ENCODE measurements at places on chromosomes 5 and 9. TPM values are rescaled to one million over a fixed set of nuclear protein-coding genes. Genes with fewer than 3 reads are reported as not detected.

Gene SHOC1
- total RNA-seq: not detected

Gene ARID3C
- total RNA-seq: not detected

Gene GABRB2
- total RNA-seq: 0.39 TPM

Gene LECT2
- total RNA-seq: not detected

Gene TRIM32
- 38.4 TPM for total RNA-seq

Gene FAM221B
- not detected for total RNA-seq

Gene SOHLH1
- not detected for total RNA-seq

Gene ANKRA2
- total RNA-seq: 18.7 TPM

Gene TLR4
- 0.43 TPM for total RNA-seq

Gene IL17B
- total RNA-seq: not detected

Gene ADRA1B
- total RNA-seq: 13.7 TPM

Gene BHMT
- total RNA-seq: not detected

Gene FAM169A
- total RNA-seq: 3.1 TPM

Gene TUSC1
- 18.1 TPM for total RNA-seq

Gene FAM78A
- not detected for total RNA-seq

Gene NHP2
- 145 TPM for total RNA-seq

All from placental epithelial cell (primary cell).